Stimulated activated CD8-positive, alpha-beta memory T cell treated with anti-CD3 and anti-CD28 coated beads, Interleukin-15, amount 100 ng/mL, for 4 hours (primary cell): ENCODE measurements at places on chromosomes 1 and 21.
A peak's percentile ranks its signal among the peaks of the same experiment; 100 is the strongest.

DNA sequence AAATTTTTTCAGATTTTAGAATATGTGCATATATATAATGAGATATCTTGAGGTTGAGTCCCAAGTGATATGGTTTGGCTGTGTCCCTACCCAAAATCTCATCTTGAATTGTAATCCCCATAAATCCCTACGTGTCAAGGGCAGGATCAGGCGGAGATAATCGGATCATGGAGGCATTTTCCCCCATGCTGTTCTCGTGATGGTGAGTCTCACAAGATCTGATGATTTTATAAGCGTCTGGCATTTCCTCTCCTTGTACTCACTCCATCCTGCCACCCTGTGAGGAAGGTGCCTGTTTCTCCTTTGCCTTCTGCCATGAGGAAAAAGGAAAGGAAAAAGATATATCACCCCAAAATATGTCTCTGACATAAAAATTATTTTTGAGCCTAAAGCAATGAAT lies 64.6 kb downstream of the TOR3A start:
- DNase-seq = no peak

DNA sequence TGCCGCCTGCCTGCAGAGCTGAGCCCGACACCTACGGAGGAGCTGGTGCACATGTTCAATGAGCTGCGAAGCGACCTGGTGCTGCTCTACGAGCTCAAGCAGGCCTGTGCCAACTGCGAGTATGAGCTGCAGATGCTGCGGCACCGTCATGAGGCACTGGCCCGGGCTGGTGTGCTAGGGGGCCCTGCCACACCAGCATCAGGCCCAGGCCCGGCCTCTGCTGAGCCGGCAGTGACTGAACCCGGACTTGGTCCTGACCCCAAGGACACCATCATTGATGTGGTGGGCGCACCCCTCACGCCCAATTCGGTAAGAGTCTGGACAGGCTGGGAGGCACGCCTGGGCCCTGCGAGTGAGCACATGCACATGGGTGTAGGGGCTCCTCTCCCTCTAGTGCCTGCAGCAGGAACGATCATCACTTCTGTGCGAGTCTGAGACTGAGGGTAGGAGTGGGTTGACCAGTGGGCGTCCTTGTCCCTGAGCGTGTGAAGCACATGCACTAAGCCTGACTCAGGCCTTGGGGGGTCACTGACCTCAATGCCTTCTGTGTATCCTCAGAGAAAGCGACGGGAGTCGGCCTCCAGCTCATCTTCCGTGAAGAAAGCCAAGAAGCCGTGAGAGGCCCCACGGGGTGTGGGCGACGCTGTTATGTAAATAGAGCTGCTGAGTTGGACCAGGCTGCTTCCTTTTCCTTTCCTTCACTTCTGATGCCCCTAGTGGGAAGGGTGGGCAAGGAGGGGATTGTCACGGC lies 6.9 kb downstream of the DMAP1 start:
- no peak for DNase-seq

DNA sequence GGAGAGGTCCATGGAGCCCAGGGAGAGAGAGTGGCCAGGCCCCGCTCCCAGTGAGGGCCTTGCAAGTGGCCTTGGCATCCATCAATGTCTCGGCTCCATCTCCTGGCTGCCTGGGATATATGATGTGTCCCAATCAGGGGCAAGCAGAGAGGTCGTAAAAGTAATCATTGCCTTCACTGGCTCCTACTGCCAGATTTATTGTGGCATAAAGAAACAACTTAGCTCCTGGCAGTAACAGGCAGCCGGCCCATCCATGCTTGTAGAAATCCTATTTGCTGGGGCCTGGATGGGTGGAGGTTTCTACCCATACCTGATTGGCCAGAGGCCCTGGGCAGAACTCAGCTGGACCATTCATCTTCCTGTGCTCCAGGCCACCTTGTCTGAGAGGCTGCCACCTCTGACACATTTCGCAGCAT lies 272.6 kb downstream of the MATN1 start:
- DNase-seq = no peak

DNA sequence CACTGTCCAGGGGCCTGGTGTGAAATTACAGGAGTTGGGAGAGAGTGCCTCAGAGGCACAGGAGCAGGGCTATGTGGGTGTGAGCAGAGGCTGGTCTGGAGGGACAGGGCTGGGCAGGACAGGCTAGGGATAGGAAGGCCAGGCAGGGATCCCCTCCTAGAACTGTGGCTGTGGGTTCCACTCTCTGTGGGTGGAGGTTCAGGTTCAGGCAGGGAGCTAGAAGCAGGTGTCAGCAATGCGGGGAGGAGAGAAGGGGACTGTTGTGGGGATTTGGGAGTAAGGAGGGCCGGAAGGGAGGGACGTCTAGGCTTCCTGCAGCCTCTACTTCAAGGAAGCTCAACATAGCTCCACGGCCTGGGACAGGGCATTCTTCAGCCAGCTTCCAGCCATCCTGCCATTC lies 8.3 kb upstream of the GPR61 start:
- no peak for DNase-seq

DNA sequence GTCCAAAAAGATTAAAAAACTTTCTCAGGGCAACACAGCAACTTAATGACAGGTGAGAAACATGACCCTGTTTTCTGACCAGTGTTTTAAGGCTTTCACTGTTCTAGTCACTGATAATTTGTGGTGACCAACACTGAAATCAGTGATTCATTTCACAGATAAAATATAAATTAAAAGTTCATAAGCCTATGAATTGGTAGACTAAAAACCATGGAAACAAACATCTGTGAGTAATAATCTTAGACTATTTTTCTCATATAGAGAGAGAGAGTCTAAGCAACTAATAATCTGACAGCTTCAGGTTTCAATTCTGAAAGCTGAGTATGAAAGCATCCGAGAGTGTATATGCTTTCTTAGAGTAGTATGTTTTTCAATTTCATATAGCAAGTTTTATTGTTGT lies 536.9 kb downstream of the ADGRL2 start:
- DNase-seq = no peak

GRCh38 chr1:97907886-97908285 lies 12.9 kb downstream of the DPYD start:
- DNase-seq = no peak

DNA sequence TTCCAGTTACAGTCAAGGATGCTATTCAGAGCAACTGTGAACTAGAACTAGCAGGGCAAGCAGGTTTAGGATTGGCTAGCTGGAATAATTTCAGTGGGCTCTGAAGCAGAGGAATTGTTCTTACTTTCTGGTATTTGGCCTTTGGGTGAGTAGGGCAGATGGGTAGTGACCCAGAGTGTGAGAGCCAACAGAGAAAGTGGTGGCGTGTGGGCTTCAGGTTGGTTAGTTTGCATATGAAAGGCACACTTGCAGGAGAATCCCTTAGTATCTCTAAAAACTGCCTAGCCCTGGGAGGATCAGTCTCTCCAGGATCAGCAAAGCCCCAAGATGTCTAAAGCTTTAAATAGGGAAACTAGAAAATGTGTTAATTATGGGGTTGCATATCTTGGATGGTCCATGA lies 67.6 kb upstream of the LRRC8B start:
- DNase-seq = no peak

GRCh38 chr1:169959686-169960085 lies 66.0 kb upstream of the SCYL3 start:
- no peak for DNase-seq

DNA sequence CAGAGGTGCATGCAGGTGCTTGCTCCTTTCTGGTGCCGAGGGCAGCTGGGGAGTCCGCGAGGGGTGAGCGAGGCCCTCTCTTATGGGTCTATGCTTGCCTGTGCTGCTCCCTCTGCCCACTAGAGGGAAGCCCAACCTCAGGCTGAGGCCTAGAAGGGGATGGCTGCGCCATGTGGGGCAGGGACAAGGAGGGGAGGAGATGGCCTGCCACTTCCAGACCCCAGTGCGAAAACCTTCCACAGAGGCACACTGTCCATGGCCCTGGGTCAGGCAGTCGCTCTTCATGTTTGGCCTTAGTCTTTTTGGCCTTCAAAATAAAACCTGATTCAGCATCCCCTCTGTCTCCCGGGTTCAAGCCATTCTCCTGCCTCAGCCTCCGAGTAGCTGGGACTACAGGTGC lies 14.0 kb downstream of the RHBG start:
- DNase-seq = peak; percentile 29

- DNase-seq = no peak
Measured at GRCh38 chr1:201329286-201329685, 46.0 kb downstream of the PKP1 start.

- no peak for DNase-seq
Measured at GRCh38 chr1:4665456-4665855, 11.0 kb downstream of the AJAP1 start.

GRCh38 chr1:6870571-6870970 lies 85.3 kb downstream of the CAMTA1 start:
- no peak for DNase-seq

DNA sequence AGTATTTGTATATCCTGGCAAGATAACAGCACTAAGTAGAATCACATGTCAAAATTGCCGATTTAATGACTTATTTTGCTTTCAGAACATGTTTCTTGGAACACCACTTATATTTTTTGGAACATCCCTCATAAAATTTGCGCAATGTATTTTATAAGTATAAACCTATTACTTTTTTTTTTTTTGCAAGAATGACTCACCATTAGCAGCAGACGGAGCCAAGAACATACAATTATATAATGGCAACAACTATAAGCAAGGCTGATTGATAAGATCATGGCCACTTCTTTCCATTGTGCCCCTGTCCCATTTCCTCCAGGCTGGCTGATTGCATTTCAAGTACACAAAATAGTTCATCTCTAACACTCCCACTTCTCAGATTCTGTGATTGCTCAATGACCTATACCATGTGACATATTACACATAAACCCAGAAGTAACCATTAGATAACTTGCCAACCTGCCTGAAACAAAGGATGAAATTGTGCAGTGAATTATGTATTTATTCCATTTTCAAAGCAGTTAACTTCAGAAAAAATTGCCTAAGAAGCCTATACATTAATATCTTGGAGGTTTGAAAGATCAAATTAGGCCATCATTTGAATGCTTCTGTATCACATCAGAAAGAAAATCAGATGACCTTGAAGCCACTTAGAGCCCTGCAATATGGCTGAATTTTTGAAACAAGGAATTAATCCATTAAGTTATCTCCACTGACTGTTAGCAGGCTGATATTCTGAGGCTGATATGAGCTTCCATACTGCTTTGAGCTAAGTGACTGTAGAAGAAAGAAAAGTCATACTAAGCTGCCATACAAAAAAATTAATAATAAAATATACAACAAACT lies 77.8 kb upstream of the PRMT6 start:
- DNase-seq = no peak

DNA sequence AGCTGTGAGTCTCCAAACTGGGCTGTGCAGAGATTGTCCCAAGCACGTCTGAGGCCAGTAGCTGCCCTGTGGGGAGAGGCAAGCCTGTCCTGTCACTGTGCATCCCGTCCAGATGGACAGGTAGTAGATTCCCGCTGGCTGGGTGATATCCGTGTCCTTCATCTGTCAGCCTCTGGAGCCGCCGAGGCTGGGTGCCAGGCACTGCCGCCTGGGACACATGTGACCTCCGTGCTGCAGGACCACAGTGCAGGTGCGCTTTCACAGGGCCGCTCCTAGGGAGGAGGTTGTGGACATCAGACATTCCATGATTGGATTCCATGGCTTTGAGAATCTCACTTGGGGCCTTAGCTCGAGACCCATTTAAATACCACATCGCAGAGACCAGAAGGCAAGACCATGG lies 4.7 kb downstream of the PDXK start:
- no peak for DNase-seq

DNA sequence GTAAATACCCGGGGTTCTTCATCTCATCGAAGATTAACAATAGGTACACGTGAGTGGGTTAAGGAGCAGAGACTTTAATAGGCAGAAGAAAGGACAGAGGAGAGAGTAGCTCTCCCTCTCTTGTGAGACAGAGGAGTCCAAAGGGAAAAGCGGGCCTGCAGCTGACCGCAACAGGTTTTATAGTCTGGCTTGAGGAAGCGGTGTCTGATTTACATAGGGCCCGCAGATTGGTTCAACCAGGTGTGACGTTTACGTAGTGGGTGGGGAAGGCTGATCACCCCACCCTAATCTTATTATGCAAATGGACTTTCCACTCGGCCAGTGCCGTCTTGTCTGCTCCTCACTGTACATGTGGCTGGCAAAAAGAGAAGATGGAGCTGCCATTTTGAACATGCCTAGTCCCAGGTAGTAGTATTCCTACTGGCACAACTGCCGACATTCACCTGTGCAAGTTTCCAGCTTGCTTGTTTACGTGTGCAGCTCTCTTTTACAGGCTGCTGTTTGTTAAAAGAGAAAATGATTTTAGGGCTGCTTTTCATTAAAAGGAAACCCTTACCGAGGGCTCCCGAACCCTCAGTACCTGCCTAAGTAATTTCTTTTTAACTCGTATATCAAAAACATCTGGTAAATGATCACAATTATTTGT lies 10.6 kb downstream of the CDC14A start:
- no peak for DNase-seq

DNA sequence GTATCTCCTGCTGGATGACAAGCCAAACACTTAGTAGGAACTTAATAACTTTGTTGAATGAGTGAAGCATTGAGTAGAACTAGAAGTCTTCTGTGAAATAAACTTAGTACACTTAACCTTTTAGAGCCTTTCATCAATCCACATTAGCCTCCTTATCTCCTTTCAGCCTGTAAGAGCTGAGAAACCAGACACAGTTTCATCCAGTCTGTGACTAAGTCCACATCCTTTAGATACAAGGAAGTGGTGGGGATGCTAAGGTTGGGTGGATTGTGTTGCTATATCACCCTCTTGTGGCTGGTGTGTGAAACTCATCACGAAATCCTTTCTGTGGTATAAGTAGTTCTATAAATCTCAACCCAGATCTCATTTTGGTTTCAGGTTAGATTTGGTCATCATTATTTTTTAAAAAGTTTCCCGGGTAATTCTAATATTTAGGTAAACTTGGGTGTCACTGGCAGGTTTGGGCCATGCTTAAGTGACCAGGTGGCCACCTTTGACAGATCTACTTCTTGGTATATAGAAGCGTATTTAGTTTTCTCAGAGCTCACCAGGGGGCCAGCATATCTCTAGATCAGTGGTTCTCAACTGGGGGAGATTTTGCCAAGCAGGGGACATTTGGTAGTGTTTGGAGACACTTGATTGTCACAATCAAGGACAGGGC lies 27.8 kb upstream of the CD84 start:
- DNase-seq = peak; percentile 43

DNA sequence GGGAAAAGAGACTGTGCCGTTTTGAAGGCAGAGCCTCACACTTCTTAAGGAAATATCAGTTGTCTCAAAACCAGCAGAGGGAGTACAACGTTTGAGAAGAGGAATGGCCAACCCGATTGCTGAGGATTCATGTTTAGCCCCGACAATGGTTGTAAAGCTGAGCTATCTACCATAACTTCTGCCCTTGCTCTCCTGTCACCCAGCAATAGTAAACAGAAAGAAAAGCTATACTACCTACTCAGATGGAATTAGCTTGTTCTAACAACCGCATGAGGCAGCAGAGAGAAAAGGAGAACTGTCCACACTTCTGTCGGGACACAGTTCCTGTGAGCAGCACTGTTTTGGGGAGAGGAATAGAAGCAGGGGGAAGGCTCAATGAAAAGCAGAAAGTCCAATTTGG lies 91.2 kb downstream of the SLC45A1 start:
- DNase-seq = no peak
